Heart right ventricle (tissue), 16 donors: ENCODE measurements at places on chromosomes 5 and 9. TPM values are rescaled to one million over a fixed set of nuclear protein-coding genes. Genes with fewer than 3 reads are reported as not detected.
A peak's percentile ranks its signal among the peaks of the same experiment; 100 is the strongest.

Gene SEC24A
- total RNA-seq, result 9.1 TPM

Gene IL4
- not detected for total RNA-seq

Gene PTGS1
- 4.6 TPM for total RNA-seq

Gene PPP3R2
- not detected for total RNA-seq

Gene PCDHGA1
- 2.6 TPM for total RNA-seq

Gene DDX46
- 31.8 TPM for total RNA-seq

Gene ANKRD33B
- 33.0 TPM for total RNA-seq

Gene SLC25A2
- total RNA-seq, result 0.28 TPM

Gene HRH2
- 78.7 TPM for total RNA-seq

DNA sequence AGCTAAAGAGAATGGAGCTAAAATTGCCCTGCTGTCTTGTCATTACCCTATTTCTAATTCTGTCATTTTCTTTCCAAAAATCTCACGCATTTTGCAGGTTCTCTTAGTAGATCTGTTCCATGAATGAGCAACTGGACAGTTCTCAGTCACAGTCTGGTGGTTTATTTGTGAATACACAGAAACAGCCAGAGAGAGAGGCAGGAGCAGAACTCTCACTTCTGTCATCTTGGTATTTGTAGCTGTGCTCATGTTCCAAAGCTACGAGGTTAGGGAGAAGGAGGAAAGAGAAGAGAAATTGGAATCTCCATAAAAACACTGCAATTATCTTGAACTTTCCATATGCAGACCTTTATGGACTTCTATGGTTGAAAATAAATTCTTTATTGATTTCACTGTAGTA lies 118.0 kb upstream of the OR13F1 start:
- DNase-seq, result no peak

- DNase-seq, result no peak
Measured at GRCh38 chr9:137711678-137712105, 92.9 kb downstream of the EHMT1 start.

DNA sequence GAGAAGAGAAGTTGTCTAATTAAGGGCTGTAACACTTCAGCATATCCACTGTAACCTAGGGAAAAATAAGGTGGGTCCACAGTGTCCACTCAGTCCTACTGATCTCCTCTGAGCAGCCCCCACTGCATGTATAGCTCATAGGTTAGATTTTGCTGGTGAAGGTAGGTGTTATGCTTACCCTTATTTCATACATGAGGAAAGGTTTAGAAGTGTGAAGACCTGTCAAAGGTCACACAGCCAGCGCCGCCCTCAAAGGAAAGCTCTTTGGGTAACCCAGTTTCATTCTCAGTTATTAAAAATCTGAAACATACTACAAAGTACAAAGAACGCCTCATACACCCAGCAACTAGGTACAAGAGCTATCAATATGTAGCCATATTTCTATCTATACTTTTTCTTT lies 87.2 kb downstream of the TLE4 start:
- DNase-seq, result no peak

- no peak for DNase-seq
Measured at GRCh38 chr9:124741662-124742061, 29.4 kb downstream of the NR6A1 start.

DNA sequence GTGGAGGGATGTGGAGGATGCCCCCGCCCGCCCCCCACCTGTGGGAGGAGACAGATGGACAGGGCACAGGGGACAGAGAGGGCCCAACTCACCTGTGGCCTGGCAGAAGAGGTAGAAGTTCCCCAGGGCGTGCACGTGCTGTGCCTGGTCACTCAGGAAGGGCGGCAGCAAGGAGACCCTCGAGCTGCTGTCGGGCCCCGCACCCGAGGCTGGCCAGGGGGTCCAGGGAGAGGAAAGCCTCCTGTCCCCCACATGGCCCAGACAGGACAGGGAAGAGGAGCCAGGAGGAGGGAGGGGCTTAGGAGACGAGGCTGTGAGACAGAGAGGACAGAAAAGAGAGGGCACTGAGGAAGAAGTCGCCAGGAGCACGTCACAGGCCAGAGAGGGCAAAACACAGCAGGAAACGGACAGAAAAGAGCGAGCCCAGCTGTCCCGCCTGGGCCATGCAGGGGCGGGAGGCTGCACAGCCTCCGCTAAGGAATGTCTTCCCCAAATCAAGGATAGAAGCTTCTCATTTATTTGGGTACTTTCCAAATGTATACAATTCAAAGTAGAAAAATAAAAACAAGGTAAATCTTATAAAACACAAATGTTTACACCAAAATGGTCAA lies 58.5 kb downstream of the SECISBP2 start:
- DNase-seq, result no peak

- DNase-seq, result peak; percentile 62
Measured at GRCh38 chr9:77514886-77515711, 133.0 kb downstream of the GNA14 start.

GRCh38 chr5:160269017-160269416 lies 39.7 kb downstream of the FABP6 start:
- peak; percentile 86 for DNase-seq

GRCh38 chr5:33852319-33852718 lies 39.5 kb downstream of the ADAMTS12 start:
- no peak for DNase-seq

DNA sequence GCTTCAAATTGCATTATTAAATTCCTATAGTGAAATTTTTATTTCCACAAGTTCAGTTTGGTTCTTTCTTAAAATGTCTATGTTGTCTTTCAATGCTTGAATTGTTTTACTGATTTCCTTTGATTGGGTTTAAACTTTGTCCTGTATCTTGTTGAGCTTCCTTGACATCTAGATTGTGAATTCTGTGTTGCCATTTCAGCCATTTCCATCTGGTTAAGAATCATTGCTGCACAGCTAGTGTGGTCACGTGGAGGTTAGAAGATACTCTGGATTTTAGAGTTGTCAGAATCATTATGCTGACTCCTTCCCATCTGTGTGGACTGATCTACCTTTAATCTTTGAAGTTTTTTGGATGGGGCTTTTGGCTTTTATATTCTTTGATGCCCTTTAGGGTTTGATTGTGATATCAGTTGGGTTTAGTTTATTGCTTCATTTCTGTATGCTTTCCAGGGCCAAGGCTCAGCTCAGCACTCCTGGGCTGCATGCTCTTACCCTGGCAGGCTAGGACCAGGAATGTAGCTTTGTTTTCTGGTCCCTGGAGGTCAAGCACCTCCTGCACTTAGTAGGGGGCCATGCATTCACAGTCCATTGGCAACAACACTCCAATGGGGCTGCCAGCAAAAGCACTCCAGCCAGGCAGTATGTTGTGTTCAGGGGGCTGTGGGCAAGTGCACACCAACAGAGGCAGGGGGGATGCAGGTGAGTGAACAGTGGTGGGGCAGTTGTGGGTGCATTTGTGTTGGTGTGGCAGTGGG lies 141.4 kb downstream of the PRR16 start:
- no peak for DNase-seq

DNA sequence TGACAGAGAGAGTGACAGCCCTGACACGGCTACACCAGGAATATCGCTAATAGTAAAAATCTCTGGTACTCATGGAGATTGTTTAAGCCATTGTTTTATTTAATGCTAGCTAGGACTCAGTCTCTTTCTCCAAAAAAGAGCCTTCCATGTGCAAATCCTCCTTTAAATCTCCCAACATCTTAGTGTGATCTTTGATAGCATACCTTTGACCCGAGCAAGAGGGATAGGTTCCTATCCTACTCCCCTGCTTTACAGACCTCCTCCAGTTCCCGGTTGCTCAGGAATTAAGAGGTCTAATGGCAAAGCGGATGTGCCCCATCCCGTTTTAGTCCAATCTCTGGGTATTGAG lies 663 bp upstream of the FRMD3 start:
- no peak for DNase-seq

DNA sequence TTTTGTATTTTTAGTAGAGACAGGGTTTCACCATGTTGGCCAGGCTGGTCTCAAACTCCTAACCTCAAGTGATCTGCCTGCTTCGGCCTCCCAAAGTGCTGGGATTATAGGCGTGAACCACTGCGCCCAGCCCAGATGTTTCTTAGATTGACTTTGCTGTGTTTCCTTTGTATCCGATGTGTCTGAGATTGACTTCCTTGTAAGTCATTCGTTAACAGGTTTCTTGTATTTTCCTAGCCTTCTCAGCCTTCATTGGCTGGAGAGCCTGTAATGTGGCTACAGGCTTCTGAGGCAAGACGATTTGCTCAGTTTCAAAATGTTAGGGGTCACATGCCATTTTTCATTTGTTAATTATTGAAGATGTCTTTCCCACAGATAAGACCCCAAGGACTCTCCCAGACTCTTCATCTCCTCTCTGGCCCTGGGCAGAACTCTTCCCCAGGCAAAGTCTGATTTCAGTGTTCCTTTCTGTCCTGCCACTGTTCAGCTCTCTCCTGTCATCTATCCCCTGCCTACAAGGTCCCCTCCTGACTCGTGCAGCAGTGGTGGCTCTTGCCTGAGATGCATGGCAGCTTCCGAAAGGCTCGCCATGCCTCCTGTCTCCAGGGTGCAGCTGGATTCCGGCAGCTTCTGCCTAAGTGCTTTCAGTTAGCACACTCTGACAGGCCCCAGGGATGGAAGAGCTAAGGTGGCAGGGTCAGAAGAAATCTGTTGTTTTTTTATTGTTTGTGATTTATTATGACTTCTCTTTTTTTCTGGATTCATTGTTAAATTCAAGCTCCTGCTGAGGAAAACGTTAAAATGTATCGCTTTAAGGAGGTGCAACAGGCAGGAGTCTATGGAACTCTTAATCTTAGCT lies 206.4 kb downstream of the AOPEP start:
- DNase-seq, result no peak

DNA sequence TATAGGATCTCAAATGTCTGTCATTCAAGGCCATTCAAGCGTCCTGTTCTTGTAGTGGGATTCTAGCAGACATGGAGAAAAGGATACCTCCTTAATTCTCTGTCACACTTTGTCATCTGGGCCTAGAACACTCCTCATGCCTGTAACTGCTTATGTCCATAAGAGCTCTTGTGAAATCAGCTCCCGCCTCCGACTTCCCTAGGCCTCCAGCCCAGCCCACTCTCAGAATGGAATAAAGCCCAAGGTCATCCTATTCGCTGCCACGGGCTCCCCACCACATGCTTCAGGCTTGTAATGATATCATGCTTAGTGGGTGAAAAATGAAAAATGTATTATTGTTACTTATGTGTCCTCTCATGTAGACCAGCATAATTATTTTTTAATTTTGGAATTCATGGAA lies 632.5 kb downstream of the ISL1 start:
- no peak for DNase-seq

- DNase-seq, result no peak
Measured at GRCh38 chr9:104984121-104984520, 56.2 kb upstream of the ABCA1 start.

DNA sequence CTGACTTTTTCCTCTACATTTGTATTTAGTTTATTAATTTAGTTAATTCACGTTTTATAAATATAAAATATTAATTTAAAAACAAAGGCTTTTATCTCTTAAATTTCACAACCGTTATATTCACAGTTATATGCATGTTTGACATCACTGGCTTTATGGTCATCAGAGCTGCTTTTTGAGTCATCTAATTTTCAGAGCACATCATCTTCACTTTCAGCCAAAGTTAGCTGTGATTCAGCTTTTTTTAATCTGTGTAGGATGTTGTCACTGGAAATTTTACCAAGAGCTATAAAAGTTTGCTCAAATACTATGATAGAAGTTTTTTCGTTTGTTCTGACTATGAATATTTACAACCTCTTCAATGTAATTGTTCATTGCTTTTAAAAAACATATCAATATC lies 12.4 kb downstream of the CDC37L1 start:
- DNase-seq, result no peak

DNA sequence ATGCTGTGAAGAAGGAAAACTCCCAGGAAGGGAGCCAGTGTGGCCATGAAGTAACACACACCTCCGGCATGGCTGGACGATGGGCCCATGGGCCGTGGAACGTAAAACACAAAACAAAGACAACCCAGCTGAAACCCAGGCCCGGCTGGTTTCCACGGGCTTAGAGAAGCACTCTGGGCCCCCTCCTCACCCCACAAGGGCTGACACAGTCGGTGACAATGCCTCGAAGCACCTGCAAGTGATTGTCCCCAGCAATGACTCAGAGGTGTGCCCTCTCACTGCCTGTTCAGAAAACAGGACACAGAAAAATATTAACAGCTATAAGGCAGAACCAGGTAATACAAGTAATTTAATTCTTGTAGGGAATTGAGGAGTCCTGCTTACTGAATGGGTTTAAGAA lies 135.3 kb downstream of the ROR2 start:
- no peak for DNase-seq

- peak; percentile 73 for DNase-seq
Measured at GRCh38 chr9:136587944-136588662, 42.3 kb upstream of the NOTCH1 start.
